Mammary epithelial cell (primary cell): ENCODE measurements at places on chromosomes 6 and 20. TPM values are rescaled to one million over a fixed set of nuclear protein-coding genes. Genes with fewer than 3 reads are reported as not detected.

Gene DEF6
- polyA plus RNA-seq: 19.3 TPM

Gene BPIFB4
- not detected for polyA plus RNA-seq

Gene OR2B6
- not detected for polyA plus RNA-seq

Gene OR2H2
- not detected for polyA plus RNA-seq

Gene PBOV1
- not detected for polyA plus RNA-seq

Gene ROS1
- 6.9 TPM for polyA plus RNA-seq

Gene NMBR
- polyA plus RNA-seq: 0.03 TPM

Gene SLC22A2
- polyA plus RNA-seq: not detected

Gene AHCY
- polyA plus RNA-seq: 504 TPM

Gene GPR6
- polyA plus RNA-seq: not detected
